ENCODE measurements at places on chromosomes 7 and 10. TPM values are rescaled to one million over a fixed set of nuclear protein-coding genes. Genes with fewer than 3 reads are reported as not detected.

Gene AKR1B15
- total RNA-seq = not detected

Gene ELFN1
- total RNA-seq = 3.0 TPM

Gene C7orf33
- total RNA-seq = not detected

Gene GDF2
- total RNA-seq = not detected

Gene CCDC172
- total RNA-seq = not detected

Gene PON1
- total RNA-seq = not detected

Gene CPED1
- total RNA-seq = 36.9 TPM

Gene VAX1
- total RNA-seq = not detected

Gene SH2D4B
- not detected for total RNA-seq

Measured in bronchial smooth muscle cell (primary cell).